GM06990 (cell line): ENCODE measurements at places on chromosomes 4 and X.

DNA sequence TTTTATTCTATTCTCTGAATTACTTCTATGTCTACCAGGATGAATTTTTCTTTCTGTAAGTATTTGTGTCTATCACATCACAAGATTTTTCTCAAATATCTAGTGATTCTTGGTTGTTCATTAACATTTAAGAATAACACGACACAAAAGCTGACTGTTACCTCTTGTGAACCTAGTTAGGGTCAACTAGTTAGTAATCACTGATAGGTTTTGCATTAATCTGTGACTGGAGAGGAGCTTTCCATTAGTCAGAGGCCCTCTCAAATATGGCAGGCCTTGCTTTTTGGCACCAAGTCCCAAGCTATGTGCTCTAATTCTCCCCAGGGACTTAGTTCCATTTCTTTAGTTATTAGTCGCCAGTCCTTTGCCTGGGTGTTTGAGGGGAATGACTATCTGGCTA is 259.2 kb downstream of the CFAP299 start:
- no peak for DNase-seq

DNA sequence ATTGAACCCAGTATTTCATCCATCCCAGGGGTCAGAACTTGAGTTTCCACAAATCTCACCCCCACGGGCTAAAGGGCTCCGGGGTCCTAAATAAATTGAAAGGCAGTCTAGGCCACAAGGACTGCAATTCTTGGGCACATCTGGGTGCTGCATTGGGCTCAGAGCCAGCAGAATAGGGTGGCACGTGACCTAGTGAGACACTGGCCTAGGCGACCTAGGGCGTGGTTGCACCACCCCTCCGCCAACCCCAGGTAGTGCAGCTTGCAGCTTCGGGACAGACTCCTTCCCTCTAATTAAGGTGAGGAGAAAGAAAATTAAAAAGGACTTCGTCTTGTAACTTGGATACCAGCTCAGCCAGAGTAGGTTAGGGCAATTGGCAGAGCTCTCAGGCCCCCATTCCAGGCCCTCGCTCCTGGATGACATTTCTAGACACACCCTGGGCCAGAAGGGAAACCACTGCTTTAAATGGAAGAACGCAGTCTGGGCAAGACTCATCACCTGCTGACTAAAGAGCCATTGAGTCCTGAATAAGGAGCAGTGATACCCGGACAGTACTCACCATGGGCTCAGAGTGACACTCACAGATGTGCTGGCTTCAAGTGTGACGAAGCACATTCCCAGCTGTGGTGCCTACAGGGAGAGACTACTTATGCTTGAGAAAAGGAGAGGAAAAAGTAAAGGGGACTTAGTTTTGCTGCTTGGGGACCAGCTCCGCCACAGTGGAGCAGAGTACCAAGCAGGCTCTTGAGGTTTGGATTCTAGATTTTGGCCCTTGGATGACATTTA is 735.4 kb downstream of the FSTL5 start:
- no peak for DNase-seq

- no peak for DNase-seq
These were observed 8.1 kb upstream of the SMS start for GRCh38 chrX:21932292-21933002.

GRCh38 chrX:124842205-124842604 is 477.5 kb upstream of the TEX13C start:
- no peak for DNase-seq

GRCh38 chr4:2166253-2166652 is 75.7 kb downstream of the HAUS3 start:
- no peak for DNase-seq

DNA sequence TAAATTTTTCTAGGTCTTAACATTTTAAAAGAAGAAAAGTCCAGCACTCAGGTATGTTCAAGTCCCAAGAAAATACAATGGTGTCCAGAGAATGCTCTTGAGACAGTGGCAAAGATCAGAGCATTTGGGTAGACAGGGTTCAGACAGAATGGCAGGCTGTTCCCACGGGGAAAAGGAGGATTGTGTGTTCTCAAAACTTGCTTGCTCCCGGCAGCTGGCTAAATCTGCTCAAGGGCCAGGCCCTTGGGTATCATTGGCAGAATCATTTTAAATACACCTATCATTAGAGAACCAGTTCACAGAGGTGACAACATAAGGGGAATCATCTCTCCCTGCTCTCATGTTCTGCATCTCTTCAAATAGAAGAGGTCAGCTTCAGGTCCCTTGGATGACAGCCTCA is 456.3 kb downstream of the DTHD1 start:
- no peak for DNase-seq

DNA sequence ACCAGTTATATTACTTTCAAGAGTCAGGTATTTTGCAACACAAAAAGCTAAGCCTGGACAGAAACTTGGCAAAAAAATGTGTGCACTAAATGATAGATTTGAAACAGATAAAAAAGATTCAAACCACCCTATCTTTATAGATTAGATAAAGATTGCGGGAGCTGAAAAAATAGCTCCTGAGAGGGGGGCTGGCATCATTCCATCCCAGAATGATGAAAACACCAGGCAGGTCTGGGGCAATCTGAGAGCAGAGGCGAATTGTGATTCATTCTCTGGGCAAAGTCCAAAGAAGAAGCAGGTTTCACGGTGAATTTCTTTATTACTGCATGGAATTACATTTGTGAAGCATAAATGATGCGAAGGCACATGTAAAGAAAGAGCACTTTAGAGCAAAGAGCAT is 168.5 kb upstream of the DMD start:
- no peak for DNase-seq

- DNase-seq = peak; percentile 34
These were observed 114.8 kb upstream of the MAP9 start for GRCh38 chr4:155491336-155492120.

GRCh38 chr4:182478475-182478874 is 235.3 kb downstream of the TENM3 start:
- no peak for DNase-seq

DNA sequence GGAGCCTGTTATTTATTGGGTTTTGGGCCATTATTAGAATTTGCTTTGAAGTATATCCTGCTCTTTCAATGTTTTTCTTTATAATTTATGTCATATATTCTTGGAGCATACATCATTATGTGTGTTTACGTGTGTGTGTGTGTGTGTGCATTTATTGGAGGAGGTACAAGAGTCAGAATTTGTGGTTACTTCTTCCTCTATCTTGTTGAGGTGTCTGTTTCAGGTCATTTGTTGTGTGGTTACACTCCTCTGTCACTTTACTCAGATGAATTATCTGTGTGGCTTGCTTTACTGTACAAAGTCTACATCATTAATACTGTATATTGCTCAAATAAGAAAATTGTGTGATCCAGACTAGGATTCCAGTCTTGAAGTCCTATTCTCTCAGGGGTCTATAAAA is 1957.4 kb upstream of the TENM3 start:
- no peak for DNase-seq

DNA sequence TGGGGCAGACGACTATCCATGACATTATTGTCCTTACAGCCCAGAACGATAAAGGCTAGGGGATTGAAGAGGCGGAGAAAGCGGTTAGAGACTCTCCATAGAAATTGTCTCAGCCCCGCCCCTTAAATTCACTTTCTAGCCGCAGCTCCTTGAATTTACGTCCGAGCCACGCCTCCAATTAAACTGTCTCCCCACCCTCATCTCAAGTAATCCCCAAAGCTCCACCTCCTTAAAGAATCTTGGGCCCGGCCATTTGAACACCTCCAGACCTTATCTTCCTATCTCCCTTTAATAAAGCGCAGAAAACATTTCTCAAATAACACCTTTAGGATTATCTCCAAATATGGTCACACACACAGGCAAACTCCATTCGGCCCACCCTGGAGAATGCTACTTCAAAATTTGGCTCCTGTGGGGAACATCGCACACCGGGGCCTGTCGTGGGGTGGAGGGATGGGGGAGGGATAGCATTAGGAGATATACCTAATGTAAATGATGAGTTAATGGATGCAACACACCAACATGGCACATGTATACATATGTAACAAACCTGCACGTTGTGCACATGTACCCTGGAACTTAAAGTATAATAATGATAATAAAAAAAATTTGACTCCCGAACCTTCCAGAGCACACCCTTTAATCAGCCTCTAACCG is 7.2 kb upstream of the MAGIX start:
- no peak for DNase-seq

DNA sequence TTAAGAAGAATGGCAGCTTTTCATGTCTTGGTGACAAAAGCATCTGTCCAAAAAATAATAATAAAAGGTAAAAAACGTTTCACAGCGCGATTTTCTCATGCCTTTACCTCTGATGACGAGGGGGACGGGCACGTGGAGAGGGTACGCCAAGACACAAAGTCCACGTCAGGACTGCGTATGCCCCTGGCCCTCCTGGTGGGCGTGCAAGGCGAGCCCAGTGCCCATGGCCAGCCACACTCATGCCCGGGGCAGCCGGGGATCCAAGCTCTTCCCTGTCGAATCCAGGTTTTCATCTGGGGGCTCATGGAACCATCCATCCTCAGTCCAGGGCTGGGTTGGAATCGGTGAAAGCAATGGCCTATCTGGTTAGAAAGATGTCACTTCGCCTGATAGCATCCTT is 176.6 kb downstream of the AFAP1 start:
- no peak for DNase-seq

- no peak for DNase-seq
These were observed 71.3 kb upstream of the KIT start for GRCh38 chr4:54586320-54586955.
